HS-5 (cell line): ENCODE measurements at places on chromosomes 6 and 20.

- no peak for DNase-seq
Observed at GRCh38 chr6:38184585-38185080, 365.1 kb downstream of the ZFAND3 start.

- no peak for DNase-seq
Observed at GRCh38 chr6:35811699-35811995, 6.5 kb downstream of the LHFPL5 start.

GRCh38 chr20:59047938-59048680 is 5.5 kb upstream of the PRELID3B start:
- DNase-seq = no peak

DNA sequence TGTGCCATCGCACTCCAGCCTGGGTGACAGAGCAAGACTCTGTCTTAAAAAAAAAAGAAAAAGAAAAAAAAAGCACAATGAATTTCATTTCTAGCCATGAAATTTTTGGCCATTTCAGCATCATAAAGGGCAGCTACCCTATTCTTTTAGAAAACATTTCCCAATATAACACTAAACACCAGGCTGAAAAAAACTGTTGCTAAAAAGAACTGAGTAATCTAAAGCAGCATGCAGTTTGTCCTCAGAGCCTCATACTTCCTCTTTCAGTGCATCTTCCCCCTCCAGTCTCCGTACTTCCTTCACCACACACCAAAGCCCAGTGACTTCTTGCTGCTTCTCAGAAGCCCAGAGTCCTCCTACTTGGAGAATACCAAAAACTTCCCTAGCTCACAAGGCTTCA is 5.6 kb upstream of the IFNGR1 start:
- DNase-seq = no peak

DNA sequence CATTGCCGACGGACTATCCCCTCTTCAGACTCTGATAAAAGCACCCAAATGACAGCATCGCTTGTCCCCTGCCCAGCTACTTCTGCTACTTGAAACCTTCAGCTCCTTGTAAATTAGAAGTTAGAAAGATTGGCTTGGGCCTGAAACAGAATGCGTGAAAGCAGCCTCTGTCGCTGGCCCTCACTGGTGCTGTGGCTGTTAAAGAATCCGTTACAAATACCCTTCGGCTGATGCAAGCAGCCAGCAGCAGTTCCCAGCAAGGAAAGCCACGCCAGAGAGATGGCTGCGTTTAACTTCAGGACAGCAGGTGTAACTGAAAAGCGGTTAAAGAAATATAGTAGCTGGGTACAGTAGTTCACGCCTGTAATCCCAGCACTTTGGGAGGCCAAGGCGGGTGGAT is 2.4 kb upstream of the PRR18 start:
- no peak for DNase-seq

GRCh38 chr6:154594496-154595198 is 84.2 kb upstream of the CNKSR3 start:
- DNase-seq = no peak

DNA sequence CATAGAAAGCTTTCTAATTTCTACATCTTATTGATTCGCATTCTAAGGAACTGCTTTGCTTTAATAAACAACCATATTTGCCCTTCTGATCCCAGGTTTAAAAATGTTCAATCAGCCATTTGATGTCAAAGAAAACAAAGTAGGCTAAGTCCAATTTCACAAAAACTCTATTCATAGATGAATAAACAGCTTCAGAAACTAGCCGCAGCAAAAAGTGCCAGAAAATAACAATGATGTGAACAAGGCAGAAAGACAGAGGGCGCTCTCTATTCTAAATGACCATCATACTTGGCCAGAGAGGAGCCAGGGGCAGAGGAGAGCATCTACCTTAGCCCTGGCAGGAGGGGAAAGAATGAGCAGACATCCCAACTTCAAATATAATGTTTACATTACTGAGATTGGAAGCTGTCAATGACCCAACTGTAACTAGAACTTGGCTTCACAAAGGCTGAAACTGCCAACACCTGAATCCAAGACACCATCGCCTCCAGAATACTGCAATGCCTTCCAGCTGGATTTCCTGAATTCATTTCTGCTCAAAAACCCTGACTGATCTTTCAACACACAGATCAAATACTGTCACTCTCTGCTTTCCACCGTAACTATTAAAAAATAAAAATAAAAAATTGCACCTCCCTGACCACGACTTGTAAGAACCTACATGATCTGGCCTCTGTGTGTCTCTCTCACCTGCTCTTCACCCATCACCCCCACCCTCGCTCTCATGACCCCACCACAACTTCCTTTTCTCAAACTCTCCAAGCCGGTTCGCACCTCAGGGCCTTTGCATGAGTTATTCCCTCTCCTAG is 9.5 kb downstream of the CNKSR3 start:
- no peak for DNase-seq

DNA sequence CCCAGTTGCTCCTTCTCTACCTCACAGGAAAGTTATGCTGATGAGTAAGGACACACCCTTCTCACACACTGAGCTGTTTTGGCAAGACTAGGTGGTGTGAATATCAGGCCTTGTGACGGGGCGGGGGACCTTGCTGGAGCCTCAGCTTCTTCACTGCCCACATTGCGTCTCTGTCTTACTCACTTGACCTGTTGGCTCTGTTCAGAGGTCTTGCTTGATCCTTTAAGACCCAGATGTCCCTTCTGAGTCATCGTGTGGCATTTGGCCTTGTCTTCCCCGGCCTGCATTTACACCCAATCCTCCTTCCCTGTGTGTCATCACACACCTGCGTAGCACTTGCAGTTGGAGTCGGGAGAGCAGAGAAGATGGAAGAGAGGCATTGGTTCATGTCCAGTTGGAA is 8.3 kb upstream of the PRND start:
- peak; percentile 58 for DNase-seq

- DNase-seq = no peak
Observed at GRCh38 chr6:159118924-159119323, 50.3 kb upstream of the FNDC1 start.
